ENCODE measurements at places on chromosomes 2 and 18.

- DNase-seq, result no peak
These were observed 71.7 kb downstream of the MYOM1 start for GRCh38 chr18:3147935-3148554.

DNA sequence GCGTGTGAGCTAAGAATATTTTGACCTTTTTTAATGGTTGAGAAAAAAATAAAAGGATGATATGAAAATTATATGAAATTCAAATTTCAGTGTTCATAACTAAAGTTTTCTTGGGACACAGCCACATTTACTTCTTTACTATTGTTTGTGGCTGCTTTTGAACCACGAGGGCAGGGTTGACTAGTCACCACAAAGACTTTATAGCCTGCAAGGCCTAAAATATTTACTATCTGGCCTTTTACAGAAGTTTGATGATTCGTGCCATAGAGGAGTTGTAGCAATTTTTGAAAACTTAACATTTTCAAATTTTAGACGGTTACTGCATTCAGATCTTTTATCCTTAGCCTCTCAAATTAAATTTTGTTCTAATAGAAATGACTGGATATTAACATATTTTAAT lies 69.9 kb downstream of the LIMS1 start:
- DNase-seq, result peak; percentile 48

GRCh38 chr2:200625958-200626363 lies 40.1 kb downstream of the AOX1 start:
- peak; percentile 55 for DNase-seq

GRCh38 chr2:166900700-166901099 lies 12.4 kb downstream of the XIRP2 start:
- DNase-seq, result peak; percentile 7

DNA sequence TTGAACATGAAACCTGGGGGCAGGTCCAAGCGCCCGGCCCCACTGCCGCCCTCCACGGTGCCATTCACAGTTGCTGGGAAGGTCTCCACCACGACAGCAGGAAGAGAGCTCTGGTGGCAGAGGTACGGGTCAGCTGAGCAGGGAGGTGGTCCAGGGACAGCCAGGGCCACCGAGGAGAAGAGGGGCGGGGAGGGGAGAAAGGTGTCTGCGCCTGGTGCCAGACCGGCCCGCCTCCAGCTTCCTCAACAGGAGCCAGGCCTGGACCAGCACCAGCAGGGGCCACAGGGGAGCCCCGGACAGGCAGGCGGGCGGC lies 56.2 kb downstream of the BIN1 start:
- no peak for DNase-seq

DNA sequence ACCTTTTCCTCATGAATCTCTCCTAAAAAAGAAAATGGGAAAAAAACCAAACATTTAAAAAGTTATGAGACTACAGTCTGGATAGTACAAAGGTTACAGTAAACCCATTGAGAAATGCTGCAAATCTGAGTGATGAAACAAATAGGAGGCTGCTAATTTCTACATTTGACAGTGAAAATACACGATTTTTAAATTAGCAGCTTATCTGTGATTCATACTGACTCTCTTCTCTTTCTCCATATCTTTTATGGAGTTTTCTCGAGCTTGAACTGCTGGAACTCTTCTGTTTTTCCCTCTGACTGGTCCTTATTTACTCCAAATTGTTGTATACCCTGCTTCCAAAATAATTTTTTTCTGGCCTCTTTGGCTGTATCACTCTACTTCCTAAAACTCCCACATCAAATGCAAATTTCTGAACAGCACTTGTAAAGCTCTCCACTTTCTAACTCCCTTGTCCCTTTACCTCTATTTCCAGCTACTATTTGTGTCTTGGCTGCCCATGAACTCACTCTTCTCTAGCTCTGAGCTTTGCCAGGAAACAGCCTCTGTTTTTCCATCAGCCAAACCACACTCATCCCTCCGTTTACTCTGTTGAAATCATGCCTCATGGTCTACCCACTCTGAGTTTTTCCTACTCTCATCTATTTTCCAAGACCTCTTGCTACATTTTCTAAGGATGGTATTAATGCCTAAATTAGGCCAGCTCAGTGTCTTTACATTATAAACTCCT lies 73.7 kb downstream of the RBMS1 start:
- peak; percentile 83 for DNase-seq

DNA sequence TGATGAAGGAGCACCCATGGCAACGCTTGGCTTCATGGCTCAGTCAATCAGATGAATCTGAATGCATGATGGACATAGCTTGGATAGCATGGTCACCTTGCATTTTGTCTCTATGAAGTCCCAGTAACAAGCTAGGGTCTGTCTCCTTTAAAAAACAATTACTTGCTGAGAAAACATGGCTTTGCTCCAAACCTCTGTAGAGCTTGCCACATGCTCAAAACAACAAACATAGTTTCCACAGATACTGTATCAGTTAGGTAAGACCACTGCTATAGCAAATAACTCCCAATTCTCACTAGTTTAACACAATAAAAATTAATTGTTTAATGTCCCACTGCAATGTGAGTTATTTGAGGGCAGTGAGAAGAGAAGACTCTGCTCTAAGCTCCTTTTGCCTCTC lies 401.0 kb downstream of the IRS1 start:
- peak; percentile 69 for DNase-seq

GRCh38 chr2:46535360-46535759 lies 56.0 kb downstream of the TMEM247 start:
- DNase-seq, result no peak

DNA sequence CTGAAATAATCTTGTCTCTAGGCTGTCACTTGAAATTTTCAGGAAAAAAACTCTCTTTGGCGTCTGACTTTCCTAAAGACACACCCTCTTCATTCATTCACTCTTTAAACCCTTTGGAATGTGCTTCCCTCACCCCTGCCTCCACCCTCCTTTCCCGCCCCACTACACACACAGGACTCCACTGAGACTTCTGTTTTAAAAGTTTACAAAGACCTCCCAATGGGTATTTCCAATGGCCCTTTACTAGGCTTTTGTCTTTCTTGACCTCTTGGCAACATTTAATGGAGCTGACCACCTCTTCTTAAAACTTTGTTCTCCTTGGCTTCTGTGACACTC lies 96.1 kb downstream of the RBMS1 start:
- no peak for DNase-seq

DNA sequence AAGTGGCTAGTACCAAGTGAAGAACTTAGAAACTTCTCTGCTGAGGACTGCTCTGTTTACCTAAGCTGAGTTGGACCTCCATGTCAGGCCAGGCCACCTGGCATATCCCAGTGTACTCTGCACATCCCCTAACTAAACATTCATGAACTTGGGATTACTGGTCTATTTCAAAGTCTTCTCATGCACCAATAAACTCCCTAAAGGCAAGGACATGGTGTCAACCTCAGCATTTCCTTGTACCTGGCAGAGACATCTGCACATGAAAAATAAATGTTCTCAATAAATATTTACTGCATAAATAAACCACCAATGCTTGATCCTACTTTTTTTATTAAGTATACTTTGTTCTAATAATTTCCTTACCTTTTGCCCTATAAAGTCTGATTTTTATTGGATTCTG lies 124.8 kb downstream of the LAMA1 start:
- DNase-seq, result no peak

DNA sequence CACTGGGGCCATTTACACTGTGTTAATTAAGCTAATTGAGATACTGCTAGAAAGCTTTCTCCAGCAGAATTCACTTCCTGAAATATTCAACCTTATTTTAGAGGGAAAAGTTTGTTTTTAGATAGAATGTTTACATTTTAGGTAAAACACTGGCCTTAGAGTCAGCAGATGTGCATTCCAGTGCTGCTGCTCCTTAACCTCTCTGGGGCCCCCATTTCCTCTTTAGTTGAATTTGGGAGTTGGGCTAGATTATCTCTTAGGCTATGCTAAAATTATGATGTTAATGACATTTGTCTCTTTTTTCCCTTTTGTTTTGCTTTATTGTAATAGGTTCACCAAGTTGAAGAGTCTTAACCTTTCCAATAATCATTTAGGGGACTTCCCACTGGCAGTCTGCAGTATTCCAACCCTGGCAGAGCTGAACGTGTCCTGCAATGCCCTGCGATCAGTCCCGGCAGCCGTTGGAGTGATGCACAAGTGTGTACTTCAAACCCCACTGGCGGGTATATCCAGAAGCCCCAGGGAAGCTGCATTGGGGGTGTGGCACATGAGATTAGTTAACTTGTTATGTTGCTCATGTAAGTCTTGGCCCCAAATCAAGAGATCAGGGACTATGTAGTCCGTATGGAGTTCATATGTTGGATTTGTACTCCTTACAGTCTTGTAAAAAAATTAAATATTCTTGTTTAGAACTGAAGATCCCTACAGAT lies 179.5 kb downstream of the PHLPP1 start:
- peak; percentile 4 for DNase-seq

GRCh38 chr2:136118819-136119716 lies 1.1 kb upstream of the CXCR4 start:
- DNase-seq, result no peak

GRCh38 chr18:2448565-2449151 lies 122.6 kb downstream of the METTL4 start:
- peak; percentile 95 for DNase-seq

GRCh38 chr2:237615631-237616249 lies 11.6 kb upstream of the LRRFIP1 start:
- no peak for DNase-seq

GRCh38 chr2:191187105-191187829 lies 36.5 kb upstream of the STAT4 start:
- DNase-seq, result no peak

DNA sequence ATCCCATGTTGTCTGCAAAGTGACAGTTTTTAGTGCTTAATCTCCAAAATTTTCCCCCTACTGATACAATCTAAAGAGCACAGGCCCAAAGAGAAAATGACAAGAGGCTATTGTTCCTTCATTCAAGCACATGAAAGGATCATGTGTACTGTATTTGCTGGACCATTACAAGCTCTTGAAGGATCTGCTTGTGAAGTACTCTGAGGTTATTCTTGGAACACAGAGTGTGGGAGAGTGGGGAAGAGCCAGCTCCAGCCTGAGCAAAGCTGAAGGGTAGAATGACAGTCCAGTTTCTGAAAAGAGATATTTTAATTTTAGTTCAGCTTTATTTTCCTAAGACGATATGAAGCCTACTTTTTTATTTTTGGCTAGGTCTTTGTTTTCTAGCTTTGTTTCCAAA lies 112.2 kb downstream of the GALNT3 start:
- no peak for DNase-seq

DNA sequence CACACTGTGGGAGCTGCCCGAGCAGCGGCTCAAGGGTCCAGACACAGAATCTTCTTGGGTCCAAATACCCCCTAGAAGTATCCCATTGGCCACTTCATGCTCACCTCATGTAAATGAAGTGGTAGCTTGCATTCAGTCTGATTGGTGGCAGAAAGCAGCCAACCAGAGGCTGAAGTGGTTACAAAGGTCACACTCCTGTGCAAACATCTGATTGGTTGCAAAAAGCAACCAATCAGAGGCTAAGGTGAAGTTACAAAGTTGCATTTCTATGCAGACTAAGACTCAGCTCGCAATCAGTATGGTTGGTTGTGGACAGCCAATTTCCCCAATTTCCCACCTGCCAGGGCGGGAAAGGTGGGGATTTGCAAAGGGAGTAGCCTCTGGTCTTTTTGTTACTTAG lies 94.3 kb downstream of the DGKD start:
- no peak for DNase-seq

- no peak for DNase-seq
These were observed 1172.4 kb upstream of the PIK3C3 start for GRCh38 chr18:40782453-40783130.

DNA sequence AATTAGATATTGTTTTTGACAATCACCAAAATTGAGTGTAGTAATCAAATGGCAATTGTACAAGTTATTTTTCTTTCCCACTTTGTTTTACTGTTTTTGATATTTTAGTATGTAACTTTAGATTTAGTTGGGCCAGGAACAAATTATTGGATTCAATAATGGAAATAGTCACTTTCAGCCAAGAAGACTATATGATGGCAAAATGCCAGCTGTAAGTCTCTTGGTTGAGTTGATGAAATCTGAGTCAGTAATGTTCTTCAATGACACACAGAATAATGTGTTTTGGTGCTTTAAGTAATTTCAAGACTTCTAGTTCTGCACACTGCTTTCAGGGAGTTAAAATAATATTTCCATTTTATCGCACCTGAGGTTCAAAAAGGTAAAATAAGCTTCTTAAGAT lies 2022.0 kb upstream of the CELF4 start:
- peak; percentile 15 for DNase-seq

GRCh38 chr2:97763176-97763845 lies 49.9 kb downstream of the ZAP70 start:
- no peak for DNase-seq

GRCh38 chr2:186560254-186560653 lies 29.6 kb upstream of the ITGAV start:
- DNase-seq, result no peak

DNA sequence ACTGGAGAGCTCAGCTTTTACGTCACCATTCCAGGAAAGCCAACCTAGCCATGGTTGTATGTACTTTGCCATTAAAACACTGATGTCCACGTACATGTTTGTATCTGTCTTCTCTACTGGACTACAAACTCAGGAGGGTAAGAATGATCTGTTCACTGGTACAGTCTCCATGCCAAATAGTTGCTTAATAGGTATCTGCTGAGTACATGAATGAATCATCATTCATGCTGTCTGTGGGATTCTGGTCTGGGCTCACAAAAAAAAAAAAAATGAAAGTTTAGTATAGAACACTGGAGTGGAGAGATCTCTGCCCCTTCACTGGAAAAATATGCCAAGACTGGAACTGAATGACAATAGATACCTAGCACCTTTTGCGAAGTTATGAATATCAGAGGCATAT lies 102.6 kb upstream of the ITGA4 start:
- DNase-seq, result peak; percentile 91

- no peak for DNase-seq
These were observed 632.2 kb downstream of the SLC4A3 start for GRCh38 chr2:220259662-220260061.

GRCh38 chr2:47798631-47799030 lies 15.7 kb downstream of the MSH6 start:
- DNase-seq, result no peak

DNA sequence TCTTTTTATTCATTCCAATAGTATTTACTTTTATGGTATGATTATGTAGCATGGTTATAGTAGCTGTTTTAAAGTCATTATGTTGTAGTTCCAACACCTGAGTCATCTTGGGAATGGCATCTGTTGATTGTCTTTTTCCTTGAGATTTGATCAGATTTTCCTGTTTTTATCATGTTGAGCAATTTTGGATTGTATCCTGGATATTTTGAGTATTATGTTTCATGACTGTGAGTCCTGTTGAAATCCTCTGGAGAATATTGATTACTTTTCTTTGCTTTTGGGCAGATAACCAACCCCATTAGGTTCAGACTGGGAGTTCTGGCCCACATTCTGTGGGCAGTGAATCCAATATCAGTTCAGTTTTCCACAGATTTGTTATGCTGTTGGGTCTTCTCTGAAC lies 163.2 kb upstream of the SPRED2 start:
- DNase-seq, result peak; percentile 20

GRCh38 chr2:72625366-72625765 lies 200.5 kb downstream of the EXOC6B start:
- no peak for DNase-seq

- no peak for DNase-seq
These were observed 8.8 kb downstream of the NFATC1 start for GRCh38 chr18:79404567-79404910.

- no peak for DNase-seq
These were observed 38.4 kb downstream of the ADAM17 start for GRCh38 chr2:9517118-9517782.

GRCh38 chr2:9262671-9263171 lies 56.1 kb downstream of the ASAP2 start:
- DNase-seq, result peak; percentile 69

All from fibroblast of pulmonary artery (primary cell).